Calu3 (cell line): ENCODE measurements at places on chromosomes 2 and 18. TPM values are rescaled to one million over a fixed set of nuclear protein-coding genes. Genes with fewer than 3 reads are reported as not detected.

GRCh38 chr18:79405781-79406575 lies 10.2 kb downstream of the NFATC1 start:
- DNase-seq = no peak
- no peak overlapping the region for H3K27ac ChIP-seq
- H3K27me3 ChIP-seq = no peaks in the 10 kb centered on the region
- peaks cover 18% of the 10 kb centered on the region for H3K36me3 ChIP-seq
- no peaks in the 10 kb centered on the region for H3K4me1 ChIP-seq

GRCh38 chr2:234451852-234452625 lies 44.8 kb downstream of the ARL4C start:
- H3K27me3 ChIP-seq = no peaks in the 10 kb centered on the region
- H3K36me3 ChIP-seq = no peaks in the 10 kb centered on the region
- H3K4me3 ChIP-seq = no peak overlapping the region
- peak overlapping the region; percentile 68 for H3K27ac ChIP-seq
- no peak for DNase-seq

DNA sequence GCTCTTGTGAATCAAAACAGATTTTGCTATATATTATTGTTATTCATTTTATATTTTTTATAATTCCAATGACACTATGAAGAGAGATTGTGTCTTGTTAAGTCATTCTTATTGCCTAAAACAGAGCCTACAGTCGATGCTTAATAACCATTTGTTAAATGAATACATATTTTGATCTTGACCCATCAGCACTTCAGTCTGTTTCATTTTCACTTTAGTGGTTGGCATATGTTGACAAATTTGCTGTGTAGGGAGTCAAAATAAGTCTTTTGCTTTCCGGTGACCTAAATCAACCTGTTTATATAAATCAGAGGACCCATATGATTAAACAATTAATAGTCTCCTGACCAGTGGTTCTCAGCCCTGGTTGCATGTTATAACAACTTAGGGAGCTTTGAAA lies 97.1 kb downstream of the TXNL1 start:
- peaks cover 24% of the 10 kb centered on the region for H3K27me3 ChIP-seq
- H3K4me3 ChIP-seq = no peak overlapping the region
- no peaks in the 10 kb centered on the region for H3K36me3 ChIP-seq
- no peak for DNase-seq
- no peaks in the 10 kb centered on the region for H3K4me1 ChIP-seq

DNA sequence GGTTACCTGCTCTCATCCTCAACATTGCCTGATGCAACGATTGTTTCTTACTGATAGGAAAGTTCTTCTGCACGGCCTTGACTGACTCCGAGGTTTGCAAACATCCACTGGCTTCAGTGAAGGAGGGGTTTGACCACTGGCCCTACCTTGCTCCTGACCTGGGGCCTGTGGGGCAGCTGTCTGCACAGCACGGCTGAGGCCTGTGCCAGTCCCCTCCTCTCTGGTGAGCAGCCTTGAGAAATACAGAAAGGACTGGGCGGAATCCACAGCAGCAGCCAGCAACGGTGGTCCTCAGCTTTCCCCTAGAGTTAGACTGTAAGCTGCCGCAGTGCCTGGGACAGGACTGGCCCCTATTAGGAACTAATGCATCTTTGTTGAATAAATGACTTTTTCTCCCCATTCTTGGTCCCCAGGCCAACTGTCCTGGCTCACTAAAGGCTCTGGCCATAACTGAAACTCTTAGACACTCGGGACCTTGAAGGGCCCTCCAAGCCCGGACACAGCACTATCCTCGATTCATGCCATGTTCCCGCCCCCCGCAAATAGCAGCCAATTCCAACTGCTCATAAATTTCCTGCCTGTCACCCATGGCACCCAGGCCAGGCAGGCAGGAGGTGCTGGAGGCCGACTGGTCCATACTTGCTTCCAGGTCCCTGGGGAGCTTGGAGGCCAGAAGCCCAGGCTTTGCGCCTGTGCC lies 26.7 kb downstream of the ATOH8 start:
- no peak overlapping the region for H3K27ac ChIP-seq
- H3K36me3 ChIP-seq = no peaks in the 10 kb centered on the region
- H3K4me1 ChIP-seq = no peaks in the 10 kb centered on the region
- no peaks in the 10 kb centered on the region for H3K27me3 ChIP-seq

GRCh38 chr2:79947751-79948150 lies 356.8 kb downstream of the LRRTM1 start:
- no peaks in the 10 kb centered on the region for H3K27me3 ChIP-seq
- DNase-seq = no peak
- no peak overlapping the region for H3K4me3 ChIP-seq
- no peaks in the 10 kb centered on the region for H3K36me3 ChIP-seq

- no peaks in the 10 kb centered on the region for H3K27me3 ChIP-seq
- no peak for DNase-seq
- no peak overlapping the region for H3K4me3 ChIP-seq
- H3K27ac ChIP-seq = no peak overlapping the region
- H3K36me3 ChIP-seq = peaks cover 2% of the 10 kb centered on the region
- peaks cover 10% of the 10 kb centered on the region for H3K4me1 ChIP-seq
Observed at GRCh38 chr2:39443009-39443408, 5.9 kb upstream of the MAP4K3 start.

Gene KIF1A
- total RNA-seq = 280 and 298 TPM in 2 replicates

GRCh38 chr2:118641711-118642110 lies 205.7 kb downstream of the EN1 start:
- H3K27me3 ChIP-seq = no peaks in the 10 kb centered on the region
- H3K27ac ChIP-seq = no peak overlapping the region
- peak; percentile 9 for DNase-seq

Gene PLCL1
- 0.07 TPM in 1 of 2 replicates, not detected in the other for total RNA-seq
